ENCODE measurements at places on chromosomes 3 and 15.

DNA sequence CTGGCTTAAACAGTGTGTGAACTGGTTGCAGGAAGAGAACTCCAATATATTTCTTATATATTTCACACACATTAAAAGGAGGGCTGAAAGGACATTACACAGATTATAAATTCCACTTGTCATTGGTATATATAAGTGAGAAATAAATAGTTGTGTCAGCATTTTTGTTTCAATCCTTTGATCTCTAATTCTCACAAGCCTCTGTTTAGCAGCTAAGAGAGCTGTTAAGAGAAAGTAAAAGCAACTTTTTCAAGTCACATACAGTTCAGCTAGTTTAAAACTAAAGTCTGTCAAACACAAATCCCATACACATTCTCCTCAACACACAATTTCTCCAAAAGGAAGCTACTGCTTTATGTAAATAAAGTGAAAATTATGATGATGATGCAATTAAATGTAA, 70.5 kb upstream of the CCDC39 start:
- DNase-seq = no peak

DNA sequence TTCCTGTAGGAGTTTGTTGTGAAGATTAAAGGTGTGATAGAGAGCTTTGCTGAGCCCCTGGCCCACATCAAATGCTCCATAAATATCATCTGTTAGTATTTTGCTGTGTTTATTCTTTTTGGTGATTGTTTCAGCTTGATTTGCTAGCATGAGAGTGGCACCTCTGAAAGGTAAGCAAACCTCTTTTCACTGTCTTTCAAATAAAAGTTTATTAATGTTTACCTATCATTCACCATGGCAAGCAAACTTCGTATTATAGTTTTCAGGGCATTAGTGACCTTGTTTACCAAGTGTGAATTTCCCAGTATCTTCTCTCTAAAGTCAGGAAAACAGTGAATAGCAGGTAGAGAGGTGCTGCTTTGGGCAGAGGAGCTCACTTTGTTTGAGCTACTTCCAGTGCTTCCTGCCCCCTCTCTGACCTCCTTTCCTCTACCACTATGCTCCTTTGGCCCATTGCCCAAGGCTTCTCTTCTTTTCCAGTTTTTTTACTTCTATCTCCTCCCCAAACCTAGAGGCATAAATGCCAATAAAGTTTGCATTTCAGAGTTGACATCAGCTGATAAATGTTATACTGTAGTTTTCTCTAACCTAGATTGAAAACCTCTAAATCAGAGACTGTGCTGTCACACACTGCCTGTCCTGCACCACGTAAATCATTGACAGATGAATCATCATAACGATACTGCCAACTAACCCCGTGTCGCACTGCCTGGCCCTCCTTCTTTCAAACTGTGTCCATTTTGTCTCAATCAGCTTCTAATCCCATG, 569.0 kb downstream of the TUSC7 start:
- no peak for DNase-seq

DNA sequence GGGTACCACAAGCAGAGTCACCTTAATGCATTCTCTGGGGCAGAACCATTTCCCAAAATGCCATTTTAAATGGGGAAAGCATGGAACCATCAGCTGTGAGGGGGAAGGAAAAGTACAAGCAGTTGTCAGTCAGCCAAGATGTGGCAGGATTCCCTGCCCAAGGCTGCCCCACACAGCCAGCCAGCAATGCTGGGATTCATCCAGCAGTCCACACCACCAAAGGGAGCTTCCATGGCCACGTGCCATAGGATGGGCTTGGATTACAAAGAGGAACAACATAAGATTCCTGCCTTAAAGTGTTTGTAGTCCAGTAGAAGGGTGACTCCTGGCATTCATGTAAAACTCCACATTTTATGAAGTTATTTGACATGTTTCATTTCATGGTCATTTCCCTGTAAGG, 233.3 kb downstream of the SHOX2 start:
- DNase-seq = no peak

- no peak for DNase-seq
Observed at GRCh38 chr15:25708391-25708790, 154.7 kb downstream of the ATP10A start.

GRCh38 chr3:161310649-161311423, 60.5 kb downstream of the SPTSSB start:
- peak; percentile 69 for DNase-seq
